Bone marrow (tissue), 2 donors: ENCODE measurements at places on chromosomes 1 and 21.
A peak's percentile ranks its signal among the peaks of the same experiment; 100 is the strongest.

- peak; percentile 67 for DNase-seq
Measured at GRCh38 chr1:167082511-167083027, 7.6 kb downstream of the GPA33 start.

- no peak for DNase-seq
Measured at GRCh38 chr1:26553942-26554682, 24.6 kb downstream of the RPS6KA1 start.

GRCh38 chr1:20342294-20343148, 51.8 kb downstream of the VWA5B1 start:
- no peak for DNase-seq

- DNase-seq: no peak
Measured at GRCh38 chr21:29302359-29302875, 3.7 kb downstream of the BACH1 start.

GRCh38 chr1:6077506-6077905, 31.8 kb downstream of the KCNAB2 start:
- no peak for DNase-seq

DNA sequence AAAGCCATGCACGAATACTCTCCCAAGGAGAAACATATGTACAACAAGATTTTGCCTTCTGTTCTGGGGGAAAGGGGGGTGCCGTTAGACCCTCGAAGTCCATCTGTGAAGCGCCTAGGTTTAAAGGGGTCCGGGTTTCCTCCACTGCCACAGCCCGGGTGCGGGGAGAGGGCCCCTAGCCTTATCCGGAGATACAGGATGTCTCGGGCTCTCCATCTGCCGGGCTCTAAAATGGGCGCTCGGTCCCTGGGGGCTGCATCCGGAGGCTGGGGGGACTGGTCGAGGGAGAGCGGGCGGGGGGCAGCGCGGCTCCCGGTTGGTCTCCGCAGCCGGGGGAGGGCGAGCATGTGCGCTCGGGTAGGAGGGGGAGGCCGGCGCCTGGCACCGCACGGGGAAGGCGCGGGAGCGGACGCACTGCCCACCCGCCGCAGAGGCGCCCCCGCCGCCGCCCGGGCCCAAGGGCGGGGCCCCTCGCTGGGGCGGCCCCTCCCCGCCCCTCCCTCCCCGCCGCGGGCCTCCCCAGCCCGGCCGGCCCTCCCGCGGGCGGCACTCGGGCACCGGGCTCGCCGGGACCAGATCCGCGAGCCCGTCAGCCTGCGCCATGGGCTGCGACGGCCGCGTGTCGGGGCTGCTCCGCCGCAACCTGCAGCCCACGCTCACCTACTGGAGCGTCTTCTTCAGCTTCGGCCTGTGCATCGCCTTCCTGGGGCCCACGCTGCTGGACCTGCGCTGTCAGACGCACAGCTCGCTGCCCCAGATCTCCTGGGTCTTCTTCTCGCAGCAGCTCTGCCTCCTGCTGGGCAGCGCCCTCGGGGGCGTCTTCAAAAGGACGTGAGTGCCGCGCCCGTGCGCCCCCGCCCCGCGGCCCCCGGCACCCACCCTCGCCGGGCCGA, 63.1 kb downstream of the ELK4 start:
- no peak for DNase-seq

- no peak for DNase-seq
Measured at GRCh38 chr1:209815931-209816341, 10.0 kb upstream of the IRF6 start.

DNA sequence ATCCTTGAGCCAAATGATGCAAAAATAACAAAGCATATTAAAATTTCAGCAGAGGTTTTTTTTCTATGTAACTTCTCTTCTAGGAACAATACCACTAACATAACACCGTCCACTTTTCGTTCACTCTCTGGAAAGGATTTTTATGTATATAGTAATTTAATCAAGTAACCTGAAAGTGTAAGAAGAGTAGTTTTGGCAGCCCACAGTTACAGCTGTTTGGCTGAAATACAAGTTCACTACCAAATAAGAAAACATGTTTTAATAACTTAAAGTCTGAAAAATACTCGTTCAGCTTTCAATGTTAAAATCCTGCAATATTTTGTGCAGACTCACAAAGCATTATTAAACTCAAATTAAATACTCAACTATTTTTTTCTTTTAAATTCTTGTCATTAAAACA, 896.8 kb upstream of the ADGRL4 start:
- DNase-seq: no peak

DNA sequence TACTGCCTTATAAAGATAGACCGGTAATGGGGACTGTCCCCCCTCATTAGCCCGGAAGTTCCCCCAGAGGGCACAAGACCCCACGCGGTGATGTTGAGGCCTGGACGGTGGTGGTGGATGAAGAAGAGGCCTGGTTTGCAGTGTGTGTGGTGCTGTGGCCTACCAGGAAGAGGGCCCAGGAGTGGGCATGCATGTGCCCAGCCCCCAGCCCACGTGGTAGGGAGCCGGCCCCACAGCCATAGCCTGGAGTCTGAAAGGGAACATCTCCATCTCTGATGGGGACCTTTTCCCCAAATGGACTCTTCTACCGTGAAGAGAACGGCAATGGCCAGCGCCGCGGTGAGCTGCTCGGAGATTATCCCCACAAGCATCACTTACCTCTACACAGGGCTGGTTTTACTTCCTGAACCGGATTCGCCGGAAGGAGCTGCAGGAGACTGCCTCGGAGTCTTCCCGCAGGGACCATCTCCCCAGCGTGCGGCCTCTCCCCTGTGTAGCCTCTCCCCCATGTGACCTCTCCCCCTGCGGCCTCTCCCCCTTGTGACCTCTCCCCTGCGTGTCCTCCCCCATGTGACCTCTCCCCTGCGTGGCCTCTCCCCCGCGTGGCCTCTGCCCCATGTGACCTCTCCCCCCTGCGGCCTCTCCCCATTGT, 20.6 kb downstream of the RRP1 start:
- DNase-seq: no peak
